ENCODE measurements at places on chromosomes 12 and 14. TPM values are rescaled to one million over a fixed set of nuclear protein-coding genes. Genes with fewer than 3 reads are reported as not detected.

- no peak for DNase-seq
Measured at GRCh38 chr14:47389535-47389934, 285.9 kb downstream of the MDGA2 start.

GRCh38 chr12:49538510-49539403, at the start of gene KCNH3:
Gene KCNH3, plus strand, starts transcription at chr12:49539030. Its CDS starts 387 bp downstream, at chr12:49539417.
- peak; percentile 87 for DNase-seq

Gene C14orf180
- not detected for total RNA-seq

Gene KRT6C
- total RNA-seq = not detected

Gene TBX3
- not detected for total RNA-seq

GRCh38 chr12:104697186-104697585, 240.4 kb downstream of the CHST11 start:
- no peak for DNase-seq

- DNase-seq = no peak
Measured at GRCh38 chr14:60064491-60065072, 27.1 kb upstream of the PCNX4 start.

- peak; percentile 69 for DNase-seq
Measured at GRCh38 chr14:98210045-98210672, 1061.8 kb downstream of the BCL11B start.

Gene RTRAF
- 207 TPM for total RNA-seq
